NCI-H2081 treated with DMSO at 0.1 percent for 48 hours (cell line): ENCODE measurements at places on chromosomes 7 and 10.

GRCh38 chr10:24969841-24970281 lies 17.5 kb upstream of the PRTFDC1 start:
- no peak for DNase-seq

DNA sequence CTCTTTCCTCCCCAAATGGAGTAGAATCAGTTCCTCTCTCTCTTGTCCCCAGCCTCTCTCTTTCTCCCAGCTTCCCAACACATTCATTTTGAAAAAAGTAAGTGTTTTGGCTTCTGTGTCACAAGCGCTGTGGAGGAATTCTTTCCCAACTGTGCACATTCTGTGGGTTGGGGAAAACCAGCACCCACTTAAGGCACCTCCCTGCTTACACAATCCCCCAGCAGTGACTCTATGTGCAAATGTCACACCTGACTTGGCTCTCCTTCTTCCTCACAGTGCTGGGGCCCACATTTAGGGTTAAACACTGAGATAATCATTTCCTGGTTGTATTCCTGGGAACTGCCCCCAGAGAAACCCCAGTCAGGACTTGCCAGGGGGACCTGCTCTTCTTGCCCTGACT lies 358.1 kb upstream of the ZNF32 start:
- no peak for DNase-seq

DNA sequence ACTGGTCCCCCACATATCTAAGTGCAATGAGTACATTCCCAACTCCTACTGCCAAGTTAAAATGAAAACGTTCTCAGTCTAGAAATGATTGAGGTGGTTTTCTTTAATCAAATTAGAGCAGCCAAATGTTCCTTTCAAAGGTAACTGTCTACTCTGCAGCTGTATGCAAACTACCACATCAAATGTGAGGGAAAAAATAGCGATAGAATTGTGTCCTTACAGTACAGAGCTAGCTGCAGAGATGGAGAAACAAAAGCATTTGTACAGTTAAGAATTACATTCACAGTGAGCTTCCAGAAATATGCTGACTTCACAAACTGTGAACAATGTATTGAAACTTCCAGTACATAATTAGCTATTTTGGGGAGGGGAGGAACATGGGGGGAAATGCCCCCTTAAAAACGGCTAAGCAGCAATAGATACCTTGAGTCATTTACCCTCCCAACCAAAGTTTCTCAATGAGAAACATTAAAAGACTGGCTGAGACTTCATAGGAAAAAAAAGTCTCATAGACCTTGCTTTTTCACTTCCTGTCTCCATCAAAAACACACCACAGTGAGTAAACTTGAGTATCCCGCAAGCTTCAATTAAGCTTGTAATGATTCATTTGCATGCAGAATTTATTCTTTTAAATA lies 22.9 kb downstream of the CDK6 start:
- DNase-seq = no peak

GRCh38 chr7:5774136-5774535 lies 7.3 kb downstream of the RNF216 start:
- DNase-seq = no peak

DNA sequence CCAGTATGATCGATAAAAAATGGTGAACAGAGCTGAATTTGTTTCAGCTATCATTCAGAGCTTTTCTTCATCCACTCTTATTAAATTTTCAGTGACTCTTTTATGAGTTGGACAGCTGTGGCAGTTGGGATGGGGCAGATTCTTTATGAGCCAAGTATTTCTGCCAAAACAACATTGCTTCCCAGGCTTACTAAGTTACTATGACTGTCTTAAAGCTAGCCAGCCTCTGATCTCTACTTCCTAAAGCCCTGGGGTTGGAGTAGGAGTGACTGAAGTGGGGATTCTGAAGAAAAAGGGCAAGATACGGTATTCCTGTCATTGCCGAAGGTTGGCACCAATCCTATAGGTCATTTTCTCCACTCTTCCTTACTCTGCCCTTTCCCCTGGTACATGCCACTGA lies 12.7 kb downstream of the RPP30 start:
- no peak for DNase-seq
